ENCODE measurements at places on chromosomes 12 and 14. TPM values are rescaled to one million over a fixed set of nuclear protein-coding genes. Genes with fewer than 3 reads are reported as not detected.

The OR4E2 gene
- total RNA-seq, result not detected

The KCNJ8 gene
- total RNA-seq, result 0.24 TPM

The ADCY4 gene
- not detected for total RNA-seq

The BATF gene
- total RNA-seq, result not detected

Measured in A549 treated with AZD2906 at 1 μM for 4 hours (cell line).